ENCODE measurements at places on chromosomes 11 and 22. TPM values are rescaled to one million over a fixed set of nuclear protein-coding genes. Genes with fewer than 3 reads are reported as not detected.

DNA sequence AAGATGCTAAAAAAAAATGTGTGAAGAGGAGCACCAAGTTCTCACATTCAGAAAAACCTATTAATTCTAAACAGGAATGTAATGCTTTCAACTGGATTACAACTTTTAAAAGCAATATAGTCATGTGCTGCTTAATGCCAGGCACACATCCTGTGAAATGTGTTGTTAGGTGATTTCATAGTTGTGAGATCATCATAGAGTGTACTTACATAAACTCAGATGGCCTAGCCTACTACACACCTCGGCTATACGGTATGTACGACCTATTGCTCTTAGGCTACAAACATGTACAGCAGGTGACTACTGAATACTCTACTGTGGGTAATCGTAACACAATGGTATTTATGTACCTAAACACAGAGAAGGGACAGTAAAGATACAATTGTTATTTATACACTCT, 142.3 kb downstream of the RBFOX2 start:
- H3K36me3 ChIP-seq: no peaks in the 10 kb centered on the region
- no peak overlapping the region for H3K27ac ChIP-seq
- H3K27me3 ChIP-seq: no peaks in the 10 kb centered on the region
- DNase-seq: no peak
- H3K4me1 ChIP-seq: peaks cover 16% of the 10 kb centered on the region
- no peak overlapping the region for H3K4me3 ChIP-seq

DNA sequence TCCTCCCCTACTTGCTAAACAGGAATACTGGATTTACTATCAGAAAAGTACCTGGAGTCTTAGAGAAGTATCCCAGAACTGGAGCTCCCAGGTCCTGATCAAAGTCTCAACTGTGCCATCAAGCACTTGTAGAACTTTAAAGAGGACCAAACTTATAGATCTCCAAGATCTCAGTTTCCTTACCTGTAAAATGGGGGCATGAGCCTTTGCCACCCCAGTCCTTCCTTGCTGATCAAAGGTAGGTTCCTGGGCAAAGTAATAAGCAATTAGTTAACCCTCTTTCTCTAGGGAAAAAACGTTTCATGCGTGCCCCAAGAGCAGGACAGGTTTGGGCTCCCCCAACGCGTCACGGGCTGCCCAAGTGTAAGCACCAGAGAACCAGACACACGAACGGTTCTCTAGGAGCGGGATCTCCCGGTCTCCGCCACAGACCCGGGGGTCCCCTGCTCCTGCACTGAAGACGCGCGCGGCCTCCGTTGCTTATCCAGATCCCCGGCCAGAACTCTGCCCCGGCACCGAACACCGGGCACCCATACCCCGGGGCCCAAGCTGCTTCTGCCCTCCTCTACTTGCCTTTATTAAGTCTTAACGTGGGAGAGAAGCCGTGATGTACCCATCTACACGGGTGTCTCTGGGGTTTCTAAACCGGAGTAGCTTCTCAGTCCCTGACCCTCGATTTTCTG, 505 bp downstream of the ZNF214 start:
- H3K27me3 ChIP-seq: peaks cover 10% of the 10 kb centered on the region
- peak; percentile 67 for DNase-seq
- peak overlapping the region; percentile 73 for H3K4me3 ChIP-seq
- H3K27ac ChIP-seq: no peak overlapping the region
- H3K4me1 ChIP-seq: peaks cover 10% of the 10 kb centered on the region
- H3K36me3 ChIP-seq: no peaks in the 10 kb centered on the region

The BIRC3 gene
- total RNA-seq: 0.09 TPM

- peaks cover 30% of the 10 kb centered on the region for H3K4me1 ChIP-seq
- peaks cover 48% of the 10 kb centered on the region for H3K27me3 ChIP-seq
- DNase-seq: no peak
Measured at GRCh38 chr11:119362741-119363080, 16.2 kb upstream of the MFRP start.

The APOBEC3F gene
- total RNA-seq: 0.45 TPM

DNA sequence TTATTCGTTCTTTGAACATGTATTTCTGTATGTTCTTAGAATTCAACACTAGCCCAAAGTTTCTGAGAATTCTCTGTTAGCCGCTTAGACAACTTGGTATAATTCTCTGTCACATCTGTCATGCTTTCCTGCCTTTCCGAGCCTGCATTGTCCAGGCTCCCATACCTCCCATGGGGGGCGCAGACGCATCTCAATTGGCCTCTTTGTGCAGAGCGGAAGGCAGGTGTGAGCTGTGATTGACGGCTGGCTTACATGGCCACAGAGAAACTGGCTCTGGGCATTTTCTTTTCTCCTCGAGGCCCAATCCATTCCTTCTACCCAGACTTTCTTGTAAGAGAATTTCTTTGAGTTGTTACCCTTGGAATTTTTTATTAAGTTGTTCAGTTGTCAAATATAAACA, 132.7 kb upstream of the SESN3 start:
- no peaks in the 10 kb centered on the region for H3K27me3 ChIP-seq
- no peaks in the 10 kb centered on the region for H3K36me3 ChIP-seq
- peak; percentile 87 for DNase-seq
- H3K27ac ChIP-seq: no peak overlapping the region
- no peak overlapping the region for H3K4me3 ChIP-seq

DNA sequence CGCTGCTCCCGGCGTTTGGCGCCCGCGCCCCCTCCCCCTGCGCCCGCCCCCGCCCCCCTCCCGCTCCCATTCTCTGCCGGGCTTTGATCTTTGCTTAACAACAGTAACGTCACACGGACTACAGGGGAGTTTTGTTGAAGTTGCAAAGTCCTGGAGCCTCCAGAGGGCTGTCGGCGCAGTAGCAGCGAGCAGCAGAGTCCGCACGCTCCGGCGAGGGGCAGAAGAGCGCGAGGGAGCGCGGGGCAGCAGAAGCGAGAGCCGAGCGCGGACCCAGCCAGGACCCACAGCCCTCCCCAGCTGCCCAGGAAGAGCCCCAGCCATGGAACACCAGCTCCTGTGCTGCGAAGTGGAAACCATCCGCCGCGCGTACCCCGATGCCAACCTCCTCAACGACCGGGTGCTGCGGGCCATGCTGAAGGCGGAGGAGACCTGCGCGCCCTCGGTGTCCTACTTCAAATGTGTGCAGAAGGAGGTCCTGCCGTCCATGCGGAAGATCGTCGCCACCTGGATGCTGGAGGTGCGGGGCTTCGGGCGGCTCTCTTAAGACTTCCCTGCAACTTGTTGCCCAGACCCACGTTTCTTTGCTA, at the start of gene CCND1:
Gene CCND1, plus strand, starts transcription at position 162 of the 587 bp plus-strand sequence. Its CDS starts 158 bp downstream, at position 320.
- H3K27me3 ChIP-seq: peaks cover 17% of the 10 kb centered on the region
- peak within 1 kb of the TSS; percentile 94 for H3K4me3 ChIP-seq
- H3K4me1 ChIP-seq: peaks cover 34% of the 10 kb centered on the region
- H3K36me3 ChIP-seq: no peaks in the 10 kb centered on the region

DNA sequence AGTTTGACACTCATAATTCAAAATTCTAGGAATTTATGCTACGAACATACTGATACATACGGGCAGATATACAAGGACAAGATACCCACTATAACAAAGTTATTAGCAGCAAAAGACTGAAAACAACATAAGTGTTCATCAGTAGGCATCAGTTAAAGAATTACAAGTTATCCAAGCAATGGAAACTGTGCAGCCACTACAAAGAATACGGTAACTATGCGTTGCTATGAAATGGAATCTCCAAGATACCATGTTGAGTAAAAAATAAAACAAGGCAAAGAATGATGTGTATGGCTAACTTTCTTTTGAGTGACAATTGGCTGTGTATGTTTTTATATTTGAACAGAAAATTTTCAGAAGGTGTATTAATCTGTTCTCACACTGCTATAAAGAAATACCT, 151.7 kb downstream of the ADAMTS15 start:
- H3K27me3 ChIP-seq: no peaks in the 10 kb centered on the region
- no peaks in the 10 kb centered on the region for H3K36me3 ChIP-seq
- no peak overlapping the region for H3K4me3 ChIP-seq
- DNase-seq: no peak

The DGKZ gene
- 12.5 TPM for total RNA-seq

The ASPHD2 gene
- 12.7 TPM for total RNA-seq

DNA sequence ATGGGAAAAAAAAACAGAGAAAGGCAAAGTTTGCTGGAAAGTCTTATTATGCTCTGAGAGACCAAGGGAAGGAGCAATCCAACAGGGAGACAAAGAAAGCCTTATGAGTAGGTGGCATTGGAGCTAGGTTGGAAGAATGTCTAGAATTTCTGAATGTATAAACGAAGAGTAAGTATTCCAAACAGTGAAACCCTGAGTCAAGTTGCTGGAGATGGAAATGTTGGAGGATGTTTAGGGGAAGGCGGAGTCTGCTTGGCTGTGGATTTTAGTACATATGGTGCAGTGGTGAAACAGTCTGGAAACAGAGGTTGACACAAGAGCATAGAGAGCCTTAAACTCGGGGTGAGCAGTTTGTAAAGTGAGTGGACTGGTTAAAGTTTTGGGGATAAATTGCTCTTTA, 314.8 kb upstream of the CADM1 start:
- no peaks in the 10 kb centered on the region for H3K36me3 ChIP-seq
- H3K27ac ChIP-seq: no peak overlapping the region
- no peaks in the 10 kb centered on the region for H3K27me3 ChIP-seq
- DNase-seq: no peak

The OR10D3 gene
- total RNA-seq: not detected

DNA sequence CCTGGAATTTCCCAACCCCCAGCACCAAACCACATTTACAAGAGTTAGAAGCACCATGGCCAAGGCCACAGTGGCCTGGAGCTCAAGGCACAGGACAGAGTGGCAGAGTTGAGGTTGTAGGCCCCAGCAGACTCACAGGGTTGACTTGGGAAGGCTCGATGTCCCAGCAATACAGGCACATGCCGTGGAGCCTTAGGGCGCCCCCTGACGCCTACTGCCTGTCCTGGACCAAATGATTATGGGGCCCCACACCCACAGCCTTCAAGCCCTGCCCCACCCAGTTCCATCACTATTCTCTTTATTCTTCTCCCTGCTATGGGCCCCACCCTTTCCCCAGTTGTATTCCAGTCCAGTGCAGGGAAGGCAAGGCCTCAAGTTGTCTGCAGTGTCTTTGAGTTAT, at the start of gene CCDC179:
Gene CCDC179, minus strand, starts transcription at position 234 of the 400 bp plus-strand sequence. Its CDS starts 53 bp downstream, at position 181.
- H3K36me3 ChIP-seq: no peaks in the 10 kb centered on the region
- no peak for DNase-seq
- H3K4me1 ChIP-seq: no peaks in the 10 kb centered on the region
- no peak within 1 kb of the TSS for H3K27ac ChIP-seq
- H3K4me3 ChIP-seq: no peak within 1 kb of the TSS

The OR6A2 gene
- 0.50 TPM for total RNA-seq

The PRAME gene
- not detected for total RNA-seq

Measured in neural progenitor cell (in vitro differentiated cells).